CD4-positive, alpha-beta T cell (primary cell): ENCODE measurements at places on chromosomes 5 and 9. TPM values are rescaled to one million over a fixed set of nuclear protein-coding genes. Genes with fewer than 3 reads are reported as not detected.

The CNTFR gene
- not detected for total RNA-seq

The CDH10 gene
- total RNA-seq, result not detected

The TMEM232 gene
- total RNA-seq, result 0.98 TPM

The CDKN2B-AS1 gene
- 0.30 TPM for total RNA-seq

The NUTM2F gene
- not detected for total RNA-seq

The RALGDS gene
- total RNA-seq, result 168 TPM

The CORO2A gene
- 6.8 TPM for total RNA-seq

The FRRS1L gene
- total RNA-seq, result not detected

The ALG2 gene
- 18.1 TPM for total RNA-seq

The TMOD1 gene
- total RNA-seq, result 0.20 TPM

The OR1J2 gene
- total RNA-seq, result not detected

The NR6A1 gene
- not detected for total RNA-seq

The GAS1 gene
- 0.69 TPM for total RNA-seq

The STPG3 gene
- not detected for total RNA-seq

The MAPKAP1 gene
- total RNA-seq, result 40.3 TPM

The FGFR4 gene
- 2.8 TPM for total RNA-seq

The PCDHB3 gene
- not detected for total RNA-seq

The PDZD2 gene
- total RNA-seq, result 1.8 TPM
